Omental fat pad (tissue), 4 donors: ENCODE measurements at places on chromosomes 16 and 17.

DNA sequence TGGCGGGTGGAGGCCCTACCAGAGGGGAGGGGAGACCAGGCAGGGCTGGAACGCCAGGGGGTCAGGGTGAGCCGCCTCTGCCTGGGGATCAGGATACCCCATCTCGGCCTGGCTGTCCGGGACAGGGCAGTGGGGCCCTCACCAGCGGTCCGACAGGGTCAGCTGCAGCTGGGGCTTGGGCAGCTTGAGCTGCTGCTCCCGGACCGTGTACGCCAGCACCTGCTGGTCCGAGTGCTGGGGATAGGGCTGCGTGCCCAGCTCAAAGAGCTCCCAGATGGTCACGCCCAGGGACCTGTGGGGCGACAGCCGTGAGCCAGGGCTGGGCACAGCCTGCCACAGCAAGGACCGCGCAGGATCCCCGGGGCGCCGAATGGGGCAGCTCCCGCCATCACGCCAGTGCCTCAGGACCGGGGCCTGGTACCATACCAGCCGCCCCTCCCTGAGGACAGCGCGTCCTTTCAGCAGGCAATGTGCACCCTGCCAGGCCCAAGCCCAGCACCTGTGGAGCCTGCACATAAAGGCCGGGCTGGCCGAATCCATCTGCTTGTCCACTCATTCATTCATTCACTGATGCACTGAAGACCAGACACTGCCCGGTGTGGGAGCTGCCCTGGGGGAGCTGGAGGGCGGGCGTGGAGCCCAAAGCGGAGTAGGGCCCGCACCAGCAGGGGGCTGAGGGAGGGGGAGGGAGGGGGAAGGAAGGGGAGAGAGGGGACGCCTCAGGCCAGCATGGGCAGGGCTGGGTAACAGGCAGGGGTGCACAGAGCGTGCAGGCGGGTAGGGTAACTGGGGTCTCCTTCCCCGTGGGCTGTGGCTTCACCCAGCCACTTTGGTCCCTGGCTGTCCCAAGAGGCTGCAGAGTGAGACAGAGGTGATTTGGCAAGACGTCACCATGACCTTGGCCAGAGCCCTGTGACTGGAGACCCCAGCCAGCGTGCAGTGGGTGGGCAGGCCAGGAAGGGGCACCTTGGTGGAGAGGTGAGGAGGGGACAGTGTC, 42.0 kb upstream of the PVALEF start:
- no peak for DNase-seq

GRCh38 chr17:64160378-64160777, 30.4 kb upstream of the ERN1 start:
- no peak for DNase-seq

GRCh38 chr17:80795754-80796153, 195.9 kb upstream of the CHMP6 start:
- DNase-seq, result no peak

DNA sequence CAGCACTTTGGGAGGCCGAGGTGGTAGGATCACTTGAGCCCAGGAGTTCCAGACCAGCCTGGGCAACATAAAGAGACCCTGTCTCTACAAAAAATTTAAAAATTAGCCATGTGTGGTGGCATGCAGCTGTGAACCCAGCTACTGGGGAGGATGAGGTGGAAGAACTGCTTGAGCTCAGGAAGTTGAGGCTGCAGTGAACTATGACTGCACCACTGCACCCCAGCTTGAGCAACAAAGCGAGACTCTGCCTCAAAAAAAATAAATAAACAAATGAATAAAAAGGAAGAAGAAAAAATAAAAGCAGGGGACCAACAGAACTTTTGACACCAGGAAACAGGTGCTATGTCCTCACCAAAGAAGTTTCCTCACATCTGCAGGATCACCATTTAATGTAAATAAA, 14.2 kb downstream of the TERF2 start:
- DNase-seq, result no peak

DNA sequence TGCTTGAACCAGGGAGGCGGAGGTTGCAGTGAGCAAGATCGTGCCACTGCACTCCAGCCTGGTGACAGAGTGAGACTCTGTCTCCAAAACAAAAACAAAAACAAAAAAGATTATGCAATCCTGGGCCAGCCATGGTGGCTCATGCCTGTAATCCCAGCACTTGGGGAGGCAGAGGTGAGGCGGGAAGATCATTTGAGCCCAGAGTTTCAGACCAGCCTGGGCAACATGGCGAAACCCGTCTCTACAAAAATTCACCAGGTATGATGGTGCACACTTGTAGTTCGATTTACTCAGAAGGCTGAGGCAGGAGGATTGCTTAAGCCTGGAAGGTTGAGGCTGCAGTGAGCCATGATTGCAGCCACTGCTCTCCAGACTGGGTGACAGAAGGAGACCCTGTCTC, 109.6 kb downstream of the PPM1E start:
- no peak for DNase-seq

DNA sequence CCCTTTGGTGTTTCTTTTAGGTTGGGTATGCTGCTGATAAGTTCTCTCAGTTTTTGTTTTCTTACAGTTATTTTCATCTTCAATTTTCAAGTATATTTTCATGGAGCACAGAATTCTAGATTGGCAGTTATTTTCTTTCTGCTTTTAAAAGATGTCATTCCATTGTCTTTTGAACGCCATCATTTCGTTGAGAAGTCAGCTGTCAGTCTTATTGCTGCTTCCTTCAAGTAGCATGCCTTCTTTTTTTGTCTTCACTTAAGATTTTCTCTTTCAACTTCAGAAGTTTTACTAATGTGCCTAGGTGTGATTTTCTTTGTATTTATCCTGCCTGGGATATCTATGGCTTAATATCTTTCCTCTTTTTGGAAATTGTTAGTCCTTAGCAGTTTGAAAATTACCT, 262.2 kb upstream of the PMFBP1 start:
- DNase-seq, result no peak

DNA sequence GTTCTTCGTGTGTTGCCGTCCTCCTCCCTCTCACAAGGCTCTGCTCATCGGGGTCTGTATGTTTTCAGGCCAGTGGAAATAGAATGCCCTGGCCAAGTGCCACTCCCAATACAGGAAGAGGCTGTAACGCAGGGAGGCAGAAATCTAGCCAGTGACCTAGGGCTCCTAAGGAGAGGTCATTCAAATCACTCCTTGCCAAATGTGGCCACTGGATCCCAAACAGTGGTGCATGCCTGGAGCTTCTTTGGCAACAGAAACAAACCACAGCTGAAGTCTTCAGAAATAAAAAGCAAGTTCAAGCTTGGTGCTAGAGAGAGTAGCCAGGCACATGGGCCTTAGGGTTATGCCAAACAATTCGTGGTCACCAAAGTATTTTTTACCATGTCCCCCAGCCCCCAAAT, 66.1 kb downstream of the SMG6 start:
- DNase-seq, result no peak

- DNase-seq, result no peak
Observed at GRCh38 chr16:35686595-35686994, 2227.2 kb downstream of the TP53TG3F start.

DNA sequence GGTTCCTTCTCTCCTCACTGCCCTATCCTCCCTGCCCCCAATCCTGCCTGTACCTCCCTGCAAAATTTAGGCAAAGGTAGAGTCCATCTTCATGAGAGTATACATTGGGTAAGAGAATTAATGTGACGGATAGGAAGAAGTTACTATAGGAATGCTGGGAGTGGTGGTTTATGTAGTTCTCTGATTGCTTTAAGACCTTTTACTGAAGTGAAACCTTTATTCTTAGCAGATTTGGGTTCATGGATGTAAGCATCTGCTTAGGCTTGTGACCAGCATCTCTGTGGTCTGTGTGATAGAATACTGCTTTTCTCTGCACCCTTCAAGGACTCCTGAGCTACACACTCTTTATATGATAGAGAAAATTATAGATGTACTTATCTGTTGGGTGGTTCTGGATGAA, 127.3 kb downstream of the PRKCA start:
- DNase-seq, result no peak
